ENCODE measurements at places on chromosomes 2 and 18.

DNA sequence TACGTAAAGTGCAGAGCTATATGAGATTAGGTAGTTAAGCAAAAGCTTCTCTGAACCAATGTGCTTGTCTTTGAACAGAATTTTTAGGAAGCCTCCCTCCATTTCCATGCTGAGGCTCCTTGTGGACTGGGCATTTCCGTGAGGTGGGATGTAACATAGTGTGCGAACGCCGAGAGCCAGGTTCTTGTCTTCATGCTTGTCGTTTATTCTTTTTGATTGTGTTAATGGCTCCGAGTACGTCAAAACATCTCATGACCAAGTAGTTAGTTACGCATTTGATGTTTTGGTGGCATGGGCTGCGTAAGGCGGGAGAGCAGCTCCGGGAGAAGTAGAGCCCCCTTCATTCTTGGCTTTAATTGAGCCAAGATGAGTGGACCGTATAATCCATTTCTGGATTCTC is 32.9 kb downstream of the DGKD start:
- DNase-seq: no peak

- DNase-seq: no peak
Measured at GRCh38 chr2:233474308-233475160, 92.0 kb downstream of the USP40 start.

DNA sequence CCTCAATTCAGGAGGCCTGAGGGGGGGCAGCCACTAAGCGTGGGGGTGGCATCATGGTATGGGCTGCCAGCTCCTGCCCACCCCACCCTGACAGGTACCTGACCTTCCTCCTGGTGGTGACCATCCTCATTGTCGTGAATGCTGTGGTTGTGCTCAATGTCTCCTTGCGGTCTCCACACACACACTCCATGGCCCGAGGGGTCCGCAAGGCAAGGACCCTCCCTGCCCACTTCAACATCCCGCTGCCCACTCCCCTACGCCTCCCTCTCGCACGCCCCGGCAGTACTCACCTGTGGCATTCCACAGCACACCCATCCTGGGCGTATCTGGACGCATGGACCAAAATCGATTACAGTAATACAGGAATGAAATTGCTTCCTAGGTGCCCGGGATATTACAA is 4.0 kb downstream of the CHRNG start:
- no peak for DNase-seq

- DNase-seq: no peak
Measured at GRCh38 chr2:193520709-193521458, 1326.2 kb upstream of the TMEFF2 start.

DNA sequence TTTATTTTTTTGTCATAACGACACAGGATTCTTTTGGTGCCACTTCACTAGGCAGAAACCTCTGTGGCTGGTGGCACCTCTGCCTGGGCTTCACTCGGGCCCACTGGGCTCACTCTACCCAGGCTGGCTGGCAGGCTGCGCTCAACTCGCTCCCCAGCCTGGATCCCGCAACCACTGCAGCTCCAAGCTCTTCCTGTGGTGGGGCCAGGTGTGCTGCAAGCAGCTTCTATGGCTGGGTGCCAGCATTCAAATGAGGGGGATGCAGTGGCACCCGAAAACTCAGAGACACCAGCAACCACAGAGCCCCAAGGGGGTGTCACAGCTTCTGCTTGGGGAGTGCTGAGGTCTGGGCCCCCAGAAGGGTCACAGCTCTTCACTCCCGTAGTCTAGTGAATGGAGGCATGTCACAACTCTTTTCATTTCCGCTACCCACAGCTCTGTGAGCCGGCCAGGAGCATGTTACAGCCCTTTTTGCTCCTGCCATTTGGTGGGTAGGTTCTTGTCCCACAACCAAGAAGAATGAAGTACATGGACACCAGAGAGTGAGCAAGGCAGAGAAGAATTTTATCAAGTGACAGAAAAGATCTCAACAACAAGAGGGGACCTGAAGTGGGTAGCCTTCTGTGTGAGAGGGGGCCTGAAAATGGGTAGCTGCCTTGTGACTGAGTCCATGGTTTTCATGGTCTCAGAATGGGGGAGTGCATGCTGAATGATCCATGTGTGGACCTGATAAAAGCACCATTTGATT is 170.1 kb downstream of the UBR3 start:
- DNase-seq: no peak

Measured in stimulated activated CD4-positive, alpha-beta T cell treated with anti-CD3 and anti-CD28 coated beads, Interleukin-1b, Interleukin-23, amount 100 ng/mL, for 4 hours (primary cell).